Upper lobe of left lung (tissue), 6 donors: ENCODE measurements at places on chromosomes 11 and 22. TPM values are rescaled to one million over a fixed set of nuclear protein-coding genes. Genes with fewer than 3 reads are reported as not detected.
A peak's percentile ranks its signal among the peaks of the same experiment; 100 is the strongest.

GRCh38 chr11:119779195-119780071 lies 50.4 kb upstream of the NECTIN1 start:
- DNase-seq = no peak

GRCh38 chr11:58444300-58444699 lies 2.3 kb upstream of the OR5B12 start:
- DNase-seq = no peak

GRCh38 chr11:73818846-73819245 lies 31.2 kb downstream of the MRPL48 start:
- no peak for DNase-seq

GRCh38 chr11:3627291-3627690 lies 14.5 kb downstream of the ART5 start:
- DNase-seq = no peak

DNA sequence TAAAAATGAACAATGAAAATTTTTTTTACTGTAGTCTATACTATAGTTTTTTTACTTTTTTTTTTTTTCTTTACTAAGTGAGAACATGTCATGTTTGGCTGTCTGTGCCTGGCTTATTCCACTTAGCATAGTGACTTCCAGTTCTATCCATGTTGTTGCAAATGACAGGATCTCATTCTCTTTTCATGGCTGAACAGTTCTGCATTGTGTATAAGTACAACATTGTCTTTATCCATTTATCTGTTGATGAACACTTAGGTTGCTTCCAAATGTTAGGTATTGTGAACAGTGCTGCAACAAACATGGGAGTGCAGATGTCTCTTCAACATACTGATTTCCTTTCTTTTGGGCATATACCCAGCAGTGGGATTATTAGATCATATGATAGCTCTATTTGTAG lies 88.1 kb upstream of the CCDC90B start:
- no peak for DNase-seq

GRCh38 chr22:37492428-37493344 lies 6.5 kb upstream of the MFNG start:
- peak; percentile 71 for DNase-seq

DNA sequence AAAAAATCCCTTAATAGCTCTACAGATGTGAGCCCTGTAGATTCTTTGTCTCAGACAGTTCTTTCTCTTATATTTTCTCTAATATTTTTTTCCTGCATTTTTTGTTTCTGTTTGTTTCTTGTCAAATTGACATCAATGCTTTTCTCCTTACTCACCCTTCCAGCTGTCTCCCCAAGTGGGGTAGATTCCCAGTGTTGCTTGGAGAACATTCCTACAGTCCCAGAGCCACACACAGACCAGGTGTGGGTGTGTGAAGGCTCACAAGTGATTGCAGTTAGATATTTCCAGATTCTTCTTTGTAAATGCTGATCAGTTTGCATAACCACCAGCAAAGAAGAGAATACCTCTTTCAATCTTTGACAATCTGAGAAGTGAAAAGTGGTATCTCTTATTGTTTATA lies 7.5 kb downstream of the VPS51 start:
- DNase-seq = no peak

- DNase-seq = peak; percentile 94
Measured at GRCh38 chr11:72069787-72070251, 10.5 kb downstream of the NUMA1 start.

DNA sequence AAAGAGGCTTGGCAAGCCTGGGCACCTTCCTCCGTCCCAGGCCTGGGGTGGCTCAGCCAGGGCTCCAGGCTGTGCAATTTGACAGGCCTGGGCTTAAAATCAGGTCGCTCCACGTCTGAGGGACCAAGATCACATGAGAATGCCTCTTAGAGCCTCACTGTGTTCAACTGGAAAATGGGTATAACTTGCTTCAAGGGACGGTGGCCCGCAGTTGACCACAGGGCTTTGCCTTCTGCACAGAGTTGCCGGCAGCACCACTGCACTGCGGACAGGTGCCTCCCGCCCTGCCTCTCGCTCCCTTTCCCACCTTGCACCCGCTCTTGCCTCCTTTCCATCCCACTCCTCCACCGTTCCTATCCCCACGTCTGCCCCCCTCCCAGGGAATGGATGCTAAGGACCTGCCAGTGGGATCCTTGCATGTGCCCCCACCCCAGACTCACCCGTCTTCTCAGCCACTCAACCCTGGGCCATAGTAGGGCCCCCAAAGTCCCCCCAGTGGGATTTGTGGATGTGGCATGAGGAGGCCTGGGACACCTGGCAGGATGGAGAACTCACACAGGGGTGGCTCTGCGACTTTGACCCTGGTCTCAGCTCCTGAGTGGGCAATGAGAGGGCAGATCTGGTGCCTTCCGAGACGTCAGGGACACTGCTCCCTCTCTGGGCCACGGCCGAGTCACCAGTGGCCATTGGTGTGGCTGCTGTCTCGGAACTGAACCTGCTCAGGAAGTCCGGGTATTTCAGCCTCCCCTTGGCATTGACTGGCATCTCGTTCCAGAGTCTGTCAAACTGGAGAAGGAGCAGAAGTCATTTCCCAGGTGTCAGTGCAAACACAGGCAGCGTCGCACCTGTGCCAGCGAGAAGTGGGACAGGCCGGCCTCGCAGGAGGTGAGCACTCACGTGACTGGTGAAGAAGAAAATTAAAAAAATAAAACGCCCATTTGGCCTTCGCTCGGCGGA lies 128.0 kb downstream of the MPPED1 start:
- no peak for DNase-seq

GRCh38 chr11:6438979-6439571 lies 1.7 kb downstream of the HPX start:
- no peak for DNase-seq

DNA sequence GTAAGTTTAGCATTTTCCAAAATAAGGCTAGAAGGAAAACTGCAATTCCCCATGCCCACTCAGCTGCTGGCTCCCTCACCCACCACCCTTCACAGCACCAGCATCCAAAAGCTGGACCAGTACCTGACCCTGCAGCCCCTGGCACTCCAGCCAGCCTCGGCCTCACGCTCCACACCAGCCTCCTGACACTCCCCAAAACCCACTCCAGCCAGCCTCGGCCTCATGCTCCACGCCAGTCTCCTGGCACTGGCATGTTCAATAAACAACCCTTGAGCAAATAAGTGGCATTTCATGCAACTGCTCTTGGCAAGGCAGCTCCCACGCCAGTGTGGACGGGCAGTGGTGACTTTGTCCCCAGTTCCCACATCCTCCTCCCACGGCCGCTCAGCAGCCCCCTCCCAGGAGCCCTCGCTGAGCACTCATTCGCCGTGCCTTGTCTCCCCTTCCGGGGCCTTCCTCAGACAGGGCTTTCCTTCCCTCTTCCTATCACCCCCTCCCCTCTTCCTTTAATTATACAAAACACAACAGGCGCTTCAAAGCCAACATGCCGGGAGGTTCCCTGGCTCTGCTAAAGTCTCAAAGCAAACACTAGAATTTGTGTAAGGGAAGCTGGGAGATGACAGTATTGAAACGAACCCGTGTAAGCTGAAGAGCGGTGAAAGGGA lies 6.8 kb downstream of the TOLLIP start:
- no peak for DNase-seq

DNA sequence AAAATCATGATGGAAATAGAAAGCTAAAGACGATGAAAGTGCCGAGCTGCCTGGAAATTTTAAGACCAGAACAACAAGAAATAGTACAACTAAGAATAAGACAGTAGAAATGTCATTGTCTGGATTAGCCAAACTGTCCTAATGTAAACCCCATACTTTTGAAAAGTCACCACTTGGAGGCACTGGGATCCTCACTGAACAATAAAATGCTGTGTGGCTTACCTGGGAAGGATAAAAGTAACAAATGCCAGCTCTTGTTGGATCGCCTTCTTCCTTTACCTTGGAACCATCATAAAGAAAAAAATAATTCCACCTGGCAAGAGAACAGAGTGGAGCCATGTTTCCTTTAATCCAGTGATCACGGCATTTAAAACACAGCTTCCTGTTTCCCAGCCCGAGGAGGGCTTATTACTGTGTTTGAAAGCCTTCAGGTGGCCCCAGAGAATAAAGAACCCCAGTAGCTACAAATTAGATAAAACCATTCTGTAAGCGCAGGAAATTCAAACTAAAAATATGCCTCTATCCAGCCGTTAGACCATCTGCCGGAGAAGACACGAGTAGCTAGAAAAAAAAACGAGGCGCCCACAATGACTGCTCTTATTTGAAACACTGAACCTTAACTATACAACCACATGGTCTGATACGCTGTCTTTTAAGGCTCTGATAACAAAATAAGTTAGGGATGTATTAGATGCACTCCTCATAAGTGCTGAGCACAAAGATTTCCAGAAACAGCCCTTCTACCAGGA lies 4.4 kb downstream of the HPS4 start:
- no peak for DNase-seq

DNA sequence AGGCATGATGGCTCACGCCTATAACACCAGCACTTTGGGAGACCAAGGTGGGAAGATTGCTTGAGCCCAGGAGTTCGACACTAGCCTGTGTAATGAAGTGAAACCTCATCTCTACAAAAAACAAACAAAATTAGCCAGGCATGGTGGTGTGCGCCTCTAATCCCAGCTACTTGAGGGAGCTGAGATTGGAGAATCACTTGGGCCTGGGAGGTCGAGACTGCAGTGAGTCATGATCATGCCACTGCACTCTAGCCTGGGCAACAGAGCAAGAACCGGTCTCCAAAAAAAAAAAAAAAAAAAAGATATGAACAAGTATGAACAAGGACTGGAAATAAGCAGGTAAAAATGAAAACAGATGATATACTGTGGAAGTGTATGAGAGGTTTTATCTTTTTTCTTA lies 54.1 kb upstream of the SOX6 start:
- DNase-seq = no peak

- no peak for DNase-seq
Measured at GRCh38 chr11:29268733-29269132, 748.1 kb downstream of the KCNA4 start.

F2 gene
- total RNA-seq = not detected

KCNQ1OT1 gene
- total RNA-seq = 1.9 TPM

HTR3B gene
- not detected for total RNA-seq

ZP1 gene
- total RNA-seq = not detected

DMC1 gene
- 6.3 TPM for total RNA-seq
